Stimulated activated CD4-positive, alpha-beta T cell treated with anti-CD3 and anti-CD28 coated beads, Interleukin-1b, Interleukin-23, amount 100 ng/mL, for 1 hour (primary cell): ENCODE measurements at places on chromosomes 11 and 22.

GRCh38 chr11:69922015-69922595 lies 102.9 kb upstream of the FGF3 start:
- no peak for DNase-seq

DNA sequence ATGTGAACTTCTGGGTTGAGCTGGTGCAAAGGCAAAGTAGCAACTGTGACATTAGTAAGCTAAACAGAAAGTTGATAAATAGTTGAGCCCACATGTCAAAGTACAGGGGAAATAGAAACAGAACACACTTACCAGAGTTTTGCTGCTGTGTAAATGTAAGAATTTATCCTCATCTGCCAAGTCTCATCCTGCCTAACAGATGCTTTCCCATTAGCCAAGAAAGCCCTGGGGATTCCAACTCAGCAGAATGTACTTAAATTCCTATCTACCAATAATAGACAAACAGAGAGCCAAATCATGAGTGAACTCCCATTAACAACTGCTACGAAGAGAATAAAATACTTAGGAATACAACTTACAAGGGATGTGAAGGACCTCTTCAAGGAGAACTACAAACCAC lies 7.3 kb upstream of the OR51A2 start:
- DNase-seq = no peak

DNA sequence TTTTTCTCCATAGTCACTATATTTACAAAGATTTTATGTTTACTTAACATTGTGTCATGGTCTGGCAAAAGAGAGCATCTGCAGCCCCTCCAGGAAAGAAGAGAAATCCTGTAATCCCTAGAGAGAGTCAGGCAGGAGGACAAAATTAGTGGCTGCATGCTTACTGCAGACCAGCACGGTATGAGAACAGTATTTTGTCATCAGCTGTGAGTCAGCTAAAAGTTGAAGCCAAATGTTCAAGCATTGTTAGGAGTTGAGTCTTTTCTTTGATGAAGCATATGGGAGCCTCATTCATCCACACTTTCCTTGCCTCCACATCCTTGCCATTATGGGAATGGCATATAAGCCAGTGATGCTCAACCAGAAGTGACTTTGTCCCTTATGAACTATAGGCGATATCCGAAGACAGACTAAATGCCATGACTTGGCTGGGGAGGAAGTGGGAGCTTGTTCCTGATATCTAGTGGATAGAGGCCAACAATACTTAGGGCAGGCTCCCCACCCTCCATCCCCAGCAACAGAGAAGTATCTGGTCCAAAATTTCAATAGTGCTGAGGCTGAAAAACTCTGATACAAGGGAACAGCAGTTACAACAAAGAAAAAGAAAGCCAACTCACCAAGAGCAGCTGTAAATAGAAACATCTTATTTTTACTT lies 112.0 kb upstream of the OR5AK2 start:
- DNase-seq = no peak

DNA sequence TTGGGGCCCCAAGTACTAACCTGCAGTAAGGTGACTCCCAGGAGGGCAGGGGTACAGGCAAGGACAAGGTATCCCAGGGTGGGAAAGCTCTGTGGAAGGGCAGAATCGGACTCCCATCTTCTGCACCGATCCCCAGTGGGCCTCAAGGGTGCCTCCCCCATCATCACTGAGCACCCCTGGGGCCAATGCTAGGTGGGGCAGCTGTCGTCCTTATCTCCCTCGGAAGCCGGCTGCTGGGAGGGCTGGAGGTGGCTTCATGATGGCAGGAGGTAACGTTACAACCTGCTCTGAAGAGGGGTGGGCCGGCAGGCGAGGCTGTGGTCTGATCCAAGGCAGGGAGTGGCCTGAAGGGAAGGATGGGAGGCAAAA lies 87.6 kb upstream of the LINC01488 start:
- DNase-seq = no peak

- no peak for DNase-seq
Measured at GRCh38 chr11:29255401-29255800, 761.4 kb downstream of the KCNA4 start.

DNA sequence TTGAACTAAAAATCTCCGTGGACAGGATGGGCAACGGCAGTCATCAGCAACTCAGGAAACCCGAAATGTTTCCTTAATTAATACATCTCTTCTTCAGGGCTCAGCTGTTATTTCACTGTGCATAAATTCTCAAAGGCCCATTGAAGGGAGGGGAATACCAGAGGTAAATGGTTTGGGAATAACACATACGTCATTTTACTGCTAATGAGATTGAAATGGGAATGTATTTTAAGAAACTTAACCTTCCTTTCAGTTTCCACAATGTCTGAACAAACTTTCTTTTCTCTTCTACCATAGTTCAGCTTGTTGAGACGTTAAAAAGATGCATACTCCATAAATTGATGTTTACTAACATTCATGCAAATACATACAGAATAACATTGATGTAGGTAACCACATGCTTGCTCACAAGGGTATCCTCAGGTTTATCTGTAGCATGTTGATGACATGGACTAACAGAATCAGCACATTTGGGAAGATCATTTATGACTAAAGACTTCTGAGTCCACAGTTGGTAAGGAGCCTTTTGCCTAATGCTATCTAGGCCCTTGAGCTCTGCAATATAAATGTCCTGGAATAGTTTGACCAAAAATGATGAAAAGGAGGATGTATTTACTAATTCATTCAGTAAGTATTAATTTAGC lies 7.7 kb upstream of the PRRG4 start:
- DNase-seq = no peak

DNA sequence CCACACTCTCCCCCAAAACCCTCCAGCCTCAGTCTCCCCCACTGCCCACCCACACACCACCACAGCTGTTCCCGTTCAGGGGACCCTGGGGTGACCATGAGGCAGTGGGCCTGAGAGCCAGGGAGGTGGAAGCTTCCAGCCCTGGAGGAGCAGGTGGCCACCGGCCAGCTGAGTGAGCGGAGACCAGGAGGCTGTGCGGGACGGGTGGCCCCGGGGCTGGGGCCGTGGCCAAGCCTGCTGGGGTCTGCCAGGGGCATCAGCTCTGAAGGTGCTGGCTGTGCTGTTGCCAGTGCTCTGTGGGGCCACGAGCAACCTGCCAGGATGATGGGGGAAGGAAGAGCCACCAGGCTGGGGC lies 26.0 kb downstream of the OSBPL5 start:
- DNase-seq = no peak

- DNase-seq = no peak
Measured at GRCh38 chr11:533586-534395, 1.6 kb downstream of the HRAS start.

GRCh38 chr11:11411401-11411985 lies 58.4 kb upstream of the CSNK2A3 start:
- no peak for DNase-seq

DNA sequence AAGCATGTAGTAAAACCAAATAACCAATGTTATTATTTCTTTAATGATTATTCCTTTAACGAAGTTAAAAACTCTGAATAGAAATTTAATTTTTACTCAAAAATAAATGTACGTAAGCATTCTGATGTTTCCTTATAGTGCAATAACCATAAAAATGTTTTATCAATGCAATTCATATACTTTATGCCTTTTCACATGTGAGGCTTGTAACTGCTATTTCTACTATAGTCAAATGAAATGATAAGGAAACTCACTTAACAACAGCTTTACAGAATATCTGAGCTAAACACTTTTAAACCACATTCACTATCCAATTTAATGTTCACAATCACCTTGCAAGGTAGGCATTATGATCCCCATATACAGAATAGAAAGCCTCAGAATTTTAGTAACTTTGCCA lies 17.4 kb downstream of the BTBD10 start:
- no peak for DNase-seq

- DNase-seq = no peak
Measured at GRCh38 chr11:128767591-128768001, 73.7 kb downstream of the FLI1 start.

- DNase-seq = no peak
Measured at GRCh38 chr11:106216281-106216680, 138.8 kb downstream of the AASDHPPT start.

GRCh38 chr11:94549146-94549545 lies 5.4 kb downstream of the FUT4 start:
- DNase-seq = no peak

DNA sequence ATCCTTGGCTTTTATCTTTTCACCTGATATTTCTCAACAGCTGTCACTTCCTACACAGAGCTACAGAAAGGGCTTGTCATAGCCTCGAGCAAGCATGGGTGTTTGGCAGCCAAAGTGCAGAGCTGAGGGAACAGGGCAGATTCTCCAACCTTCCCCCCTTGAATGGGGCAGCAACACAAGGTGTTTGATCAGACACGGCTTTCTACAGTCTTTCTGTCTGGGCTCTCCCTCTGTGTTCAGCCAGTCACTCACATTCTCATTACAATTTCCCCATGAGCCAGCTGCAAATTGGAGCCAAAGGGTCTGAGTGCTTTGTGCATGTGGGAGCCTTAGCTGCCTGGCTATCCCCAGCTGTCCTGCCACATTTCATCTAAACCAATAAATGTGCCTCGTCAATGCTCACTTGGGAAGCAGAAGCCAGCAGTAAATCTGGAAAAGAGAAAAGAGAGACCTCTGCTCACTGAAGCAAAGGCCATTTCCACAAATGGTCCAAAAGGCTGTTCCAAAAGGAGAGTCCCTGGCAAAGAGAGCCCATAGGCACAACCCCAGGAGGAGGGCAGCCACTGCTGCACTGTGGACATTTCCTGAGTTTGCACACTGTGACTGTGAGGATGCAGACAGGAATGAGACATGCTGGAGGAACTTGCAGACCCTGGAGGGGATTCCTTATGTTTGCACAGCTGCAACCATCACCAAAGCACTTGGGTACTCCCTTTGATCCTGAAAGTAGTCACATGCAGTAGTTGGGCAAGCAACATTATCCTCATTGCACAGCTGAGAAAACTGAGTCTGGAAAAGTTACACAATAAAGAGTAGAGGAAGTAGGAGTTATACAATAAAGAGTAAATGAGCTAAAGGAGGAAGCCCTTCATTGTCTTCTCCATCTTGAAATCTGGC lies 186.8 kb downstream of the FAM181B start:
- no peak for DNase-seq
